ENCODE measurements at places on chromosomes 1 and 21.

- no peak for DNase-seq
These were observed 452.4 kb downstream of the PTPRU start for GRCh38 chr1:29688471-29689365.

- no peak for DNase-seq
These were observed 800 bp upstream of the DNMT3L start for GRCh38 chr21:44262338-44263056.

GRCh38 chr1:161733526-161733925, 12.2 kb downstream of the FCRLB start:
- no peak for DNase-seq

DNA sequence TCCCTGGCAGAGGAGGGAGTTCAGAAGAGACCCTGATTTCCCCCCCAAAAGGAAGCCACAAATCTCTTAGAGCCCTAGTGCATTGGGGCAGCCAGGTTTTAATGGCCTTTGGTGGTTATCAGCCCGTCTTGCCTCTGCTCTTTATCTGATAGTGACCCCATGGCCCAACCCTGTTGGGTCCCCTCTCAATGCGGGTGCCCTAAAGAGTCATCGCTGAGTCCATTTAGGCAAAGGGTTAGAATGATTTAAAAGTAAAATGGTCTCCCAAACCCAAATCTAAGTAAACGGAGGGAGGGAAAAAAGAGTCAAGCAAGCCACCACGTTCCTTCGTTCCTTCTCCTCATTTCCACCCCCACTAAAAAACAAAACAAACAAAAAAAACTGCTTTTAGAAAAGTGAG, 164.0 kb downstream of the RUNX1 start:
- no peak for DNase-seq

DNA sequence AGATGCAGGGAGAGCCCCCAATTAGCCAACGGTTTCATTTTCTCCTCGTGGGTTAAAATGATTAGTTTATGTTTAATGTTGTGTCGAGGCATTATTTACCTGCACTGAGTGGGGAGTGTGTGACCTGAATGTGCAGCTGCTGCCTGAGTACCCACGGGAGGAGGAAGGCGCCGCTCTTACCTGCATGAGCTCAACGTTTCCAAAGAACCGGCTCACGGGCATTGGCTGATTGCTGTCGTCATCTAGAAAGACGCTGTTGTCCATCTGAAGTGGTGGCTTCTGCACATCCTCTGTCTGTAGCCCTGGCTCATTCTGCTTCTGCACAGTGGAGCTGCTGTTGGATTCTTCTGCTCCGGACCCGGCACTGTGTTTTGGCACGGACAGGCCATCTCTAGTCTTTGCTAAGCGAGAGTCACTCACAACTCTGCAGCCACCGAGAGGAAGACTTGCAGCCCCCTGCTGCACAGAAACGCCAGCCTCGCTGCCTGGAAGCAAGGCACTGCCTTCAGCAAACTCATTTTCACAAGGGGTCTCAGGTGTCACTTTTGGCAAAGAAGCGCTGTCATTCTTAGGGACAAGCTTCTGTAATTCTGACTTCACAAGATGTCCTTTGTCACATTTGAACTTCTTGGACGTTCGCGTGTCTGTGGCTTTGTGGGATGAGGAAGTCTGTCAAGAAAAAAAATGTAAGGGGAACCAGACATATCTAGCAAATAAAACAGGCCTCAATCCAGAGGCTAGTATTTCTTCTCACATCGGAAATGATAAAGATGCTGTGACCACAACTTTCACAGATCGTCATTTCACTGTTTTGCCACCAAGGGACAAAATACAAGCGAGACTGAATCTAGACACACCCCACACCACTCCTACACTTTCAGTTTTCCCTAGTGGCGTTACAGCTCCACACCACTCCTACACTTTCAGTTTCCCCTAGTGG, 9.4 kb downstream of the C1orf174 start:
- no peak for DNase-seq

DNA sequence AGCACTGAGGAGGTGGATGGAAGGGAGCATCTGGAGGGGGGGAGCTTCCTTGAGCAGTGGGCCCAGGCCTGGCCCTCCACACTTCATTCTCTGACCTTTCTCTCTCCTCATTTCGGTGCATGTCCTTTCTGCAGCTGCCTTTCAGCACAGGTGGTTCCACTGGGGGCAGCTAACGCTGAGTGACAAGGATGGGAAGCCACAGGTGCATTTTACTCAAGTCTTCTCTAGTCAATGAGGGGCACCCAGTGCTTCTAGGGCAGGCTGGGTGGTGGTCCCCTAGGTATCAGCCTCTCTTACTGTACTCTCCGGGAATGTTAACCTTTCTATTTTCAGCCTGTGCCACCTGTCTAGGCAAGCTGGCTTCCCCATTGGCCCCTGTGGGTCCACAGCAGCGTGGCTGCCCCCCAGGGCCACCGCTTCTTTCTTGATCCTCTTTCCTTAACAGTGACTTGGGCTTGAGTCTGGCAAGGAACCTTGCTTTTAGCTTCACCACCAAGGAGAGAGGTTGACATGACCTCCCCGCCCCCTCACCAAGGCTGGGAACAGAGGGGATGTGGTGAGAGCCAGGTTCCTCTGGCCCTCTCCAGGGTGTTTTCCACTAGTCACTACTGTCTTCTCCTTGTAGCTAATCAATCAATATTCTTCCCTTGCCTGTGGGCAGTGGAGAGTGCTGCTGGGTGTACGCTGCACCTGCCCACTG, 43.2 kb downstream of the YARS1 start:
- DNase-seq, result no peak

GRCh38 chr1:240739139-240739538, 127.2 kb upstream of the GREM2 start:
- DNase-seq, result no peak

DNA sequence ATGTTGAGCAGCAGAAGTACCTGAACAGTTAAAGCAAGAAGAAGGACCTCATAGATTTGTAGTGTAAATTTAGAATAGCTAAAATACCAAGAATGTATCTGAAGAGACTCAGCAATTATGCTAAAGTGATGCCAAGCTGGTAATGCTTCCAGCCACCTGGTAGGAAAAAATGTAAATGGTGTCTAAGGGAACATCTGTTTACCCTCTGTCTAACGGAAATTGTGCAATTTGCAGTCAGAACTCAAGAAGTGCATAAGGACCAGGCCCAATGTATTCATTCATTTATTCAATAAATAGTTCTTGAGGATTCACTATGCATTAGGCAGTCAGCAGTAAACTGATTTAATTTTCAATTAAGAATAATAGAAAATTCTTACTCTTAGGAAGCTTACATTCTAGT, 116.0 kb upstream of the ADGRL4 start:
- DNase-seq, result no peak

DNA sequence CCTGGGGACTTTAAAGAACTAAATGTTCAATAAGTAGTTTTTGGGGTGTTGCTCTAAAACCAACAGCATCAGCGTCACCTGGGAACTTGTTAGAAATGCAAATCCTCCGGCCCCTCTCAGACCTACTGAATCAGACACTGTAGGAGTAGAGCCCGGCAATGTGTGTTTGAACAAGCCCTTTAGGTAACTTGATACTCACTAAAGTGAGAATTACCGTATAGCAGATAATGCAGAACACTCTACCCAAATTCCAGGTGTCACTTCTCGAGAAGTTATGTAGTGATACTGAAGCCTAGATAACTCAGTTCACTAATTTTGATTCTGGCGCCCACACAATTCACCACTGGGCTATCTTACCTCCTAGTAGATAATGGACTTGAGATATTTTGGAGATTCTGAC, 3.7 kb upstream of the DPT start:
- DNase-seq, result no peak

- DNase-seq, result no peak
These were observed 23.5 kb downstream of the LRRC8D start for GRCh38 chr1:89844241-89844807.

DNA sequence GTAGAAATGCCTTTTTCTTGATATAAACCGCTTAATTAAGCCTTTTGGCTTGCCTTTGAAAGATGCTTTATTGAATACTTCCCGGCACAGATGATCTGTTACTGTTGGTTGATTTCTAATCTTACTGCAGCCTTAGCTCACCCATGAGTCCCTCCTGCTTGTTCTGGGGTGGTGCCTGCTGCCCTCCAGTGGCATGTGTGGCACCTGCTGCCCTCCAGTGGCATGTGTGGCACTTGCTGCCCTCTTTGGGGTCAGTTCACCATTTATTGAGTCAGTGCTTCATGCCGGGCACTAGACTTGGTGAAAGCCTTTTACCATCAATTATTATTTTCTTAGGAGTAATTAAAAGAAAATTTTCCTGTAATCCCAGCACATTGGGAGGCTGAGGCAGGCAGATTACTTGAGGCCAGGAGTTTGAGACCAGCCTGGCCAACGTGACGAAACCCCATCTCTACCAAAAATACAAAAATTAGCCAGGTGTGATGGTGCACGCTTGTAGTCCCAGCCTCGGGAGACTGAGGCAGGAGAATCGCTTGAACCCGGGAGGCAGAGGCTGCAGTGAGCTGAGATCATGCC, 54.3 kb downstream of the ADARB1 start:
- DNase-seq, result no peak

DNA sequence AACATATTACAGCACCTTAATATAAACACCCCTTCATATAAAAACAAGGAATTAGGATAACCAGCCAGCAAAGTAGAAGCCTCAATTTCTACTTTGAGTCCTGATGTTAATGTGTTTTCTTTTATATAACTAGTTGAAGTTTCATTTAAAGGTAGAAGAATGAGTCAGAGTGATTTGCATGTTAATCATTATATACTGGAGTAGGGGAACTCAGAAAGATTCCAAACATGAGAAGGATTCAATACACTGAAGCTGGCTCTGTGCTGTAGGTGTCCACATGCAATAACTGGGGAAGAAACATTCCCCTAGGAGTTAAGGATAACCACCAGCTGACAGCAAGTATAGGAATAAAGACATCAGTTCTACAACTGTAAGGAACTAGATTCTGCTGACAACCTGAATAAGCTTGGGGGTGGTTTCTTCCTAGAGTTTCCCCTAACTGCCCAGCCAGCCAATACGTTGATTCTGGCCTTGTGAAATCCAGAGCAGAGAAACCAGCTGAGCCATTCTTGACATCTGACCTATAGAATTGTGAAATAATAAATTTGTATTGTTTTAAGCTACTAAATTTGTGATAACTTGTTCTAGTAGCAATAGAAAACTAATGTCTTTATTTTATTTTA, 33.4 kb upstream of the RNPC3 start:
- peak; percentile 3 for DNase-seq

GRCh38 chr1:10386761-10387676, 11.8 kb upstream of the PGD start:
- DNase-seq, result no peak

DNA sequence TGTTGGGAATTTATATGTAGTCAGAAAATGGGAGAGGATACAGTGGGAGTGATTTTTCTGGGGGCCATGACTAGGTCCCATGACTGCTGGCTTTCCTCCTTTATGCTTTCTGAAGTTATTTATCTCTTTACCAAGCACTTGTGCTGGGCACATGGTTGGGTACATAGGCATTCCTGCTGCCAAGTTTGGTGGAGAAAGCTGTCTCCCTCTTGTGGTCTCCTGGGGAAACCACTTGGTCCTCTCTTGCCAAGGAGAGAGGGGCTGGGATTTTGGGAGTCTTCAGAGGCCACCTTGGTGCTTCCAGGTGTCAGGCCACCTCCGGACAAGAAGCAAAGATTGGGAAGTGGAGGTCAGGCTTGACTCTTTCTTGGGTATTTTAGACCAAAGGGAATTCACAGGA, 120.2 kb upstream of the KCNE2 start:
- DNase-seq, result no peak

DNA sequence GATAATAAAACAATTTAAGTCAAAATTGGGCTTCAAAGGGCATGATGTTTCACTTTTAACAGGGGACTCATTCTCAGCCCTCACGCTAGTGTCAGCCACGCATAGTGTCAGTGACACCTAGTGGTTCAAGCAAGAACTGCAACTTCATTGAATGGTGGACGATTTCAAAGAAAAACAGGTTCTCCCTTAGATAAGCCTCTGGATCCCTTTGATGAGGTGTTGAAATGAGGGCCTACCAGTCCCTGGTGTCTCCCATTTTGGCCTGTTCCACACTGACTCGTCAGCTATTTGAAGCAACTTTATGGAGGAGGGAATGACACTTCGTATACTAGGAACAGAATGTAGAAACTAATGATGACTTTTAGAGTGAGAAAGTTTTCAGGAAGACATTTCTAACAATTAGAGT, 56.2 kb downstream of the FCRL5 start:
- no peak for DNase-seq

- DNase-seq, result no peak
These were observed 20.0 kb upstream of the CNN3 start for GRCh38 chr1:94946886-94947285.

- DNase-seq, result no peak
These were observed 8.3 kb upstream of the MAP3K21 start for GRCh38 chr1:233319272-233319671.

DNA sequence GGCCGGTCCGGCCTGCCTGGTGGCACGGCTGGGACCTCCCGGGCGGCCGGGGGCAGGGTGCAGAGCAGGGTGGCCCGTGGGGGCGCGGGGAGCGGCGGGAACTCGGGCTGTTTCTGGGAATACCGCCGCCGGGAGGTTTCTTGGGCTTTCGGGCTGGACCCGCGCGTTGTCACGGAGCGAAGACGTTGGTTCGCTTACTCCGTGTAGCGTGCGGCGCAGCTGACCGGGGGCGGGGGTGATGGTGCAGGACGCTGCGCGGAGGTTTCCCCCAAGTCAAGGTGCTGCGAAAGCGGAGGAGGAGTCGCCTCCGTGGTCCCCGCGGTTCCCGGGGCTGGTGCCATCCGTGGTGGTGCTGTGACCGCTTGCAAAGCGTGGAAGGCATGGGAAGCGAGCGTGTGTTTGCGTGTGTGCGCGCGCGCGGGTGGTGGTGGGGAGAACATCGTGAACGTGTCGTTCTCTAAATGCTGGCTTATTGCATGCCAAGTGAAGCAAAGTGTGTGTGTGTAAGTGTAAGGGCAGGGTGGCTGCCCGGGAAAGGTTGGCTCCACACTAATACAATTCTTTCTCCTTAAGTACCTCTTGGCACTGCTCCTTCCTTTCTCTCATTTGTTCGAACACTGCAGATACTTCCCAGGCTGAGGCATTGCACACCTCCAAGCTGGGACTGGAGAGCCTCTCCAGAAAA, 1.1 kb downstream of the RYR2 start:
- no peak for DNase-seq

GRCh38 chr1:69494221-69494620, 73.5 kb upstream of the LRRC7 start:
- no peak for DNase-seq

DNA sequence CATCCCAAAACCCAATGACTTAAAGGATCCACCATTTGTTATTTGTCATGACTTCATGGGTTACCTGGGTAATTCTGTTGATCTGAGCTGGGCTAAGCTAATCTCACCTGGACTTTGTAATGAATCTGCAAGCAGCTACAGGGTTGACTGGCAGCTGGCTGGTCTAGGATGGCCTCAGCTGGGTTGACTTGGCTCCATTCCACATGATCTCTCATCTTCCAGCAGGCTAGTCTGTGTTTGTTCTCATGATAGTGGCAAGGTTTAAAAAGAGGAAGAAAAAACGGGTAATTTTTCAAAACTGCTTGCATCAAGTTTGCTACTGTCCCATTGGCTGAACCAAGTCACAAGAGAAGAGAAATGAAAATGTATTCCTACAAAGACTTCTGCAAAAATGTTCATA, 24.8 kb upstream of the ZMYM4 start:
- no peak for DNase-seq
